ENCODE measurements at places on chromosomes 6 and 20. TPM values are rescaled to one million over a fixed set of nuclear protein-coding genes. Genes with fewer than 3 reads are reported as not detected.

The PRDM1 gene
- polyA plus RNA-seq, result 0.73 TPM

GRCh38 chr20:56409956-56410355 is 2.1 kb upstream of the CASS4 start:
- no peak for DNase-seq

DNA sequence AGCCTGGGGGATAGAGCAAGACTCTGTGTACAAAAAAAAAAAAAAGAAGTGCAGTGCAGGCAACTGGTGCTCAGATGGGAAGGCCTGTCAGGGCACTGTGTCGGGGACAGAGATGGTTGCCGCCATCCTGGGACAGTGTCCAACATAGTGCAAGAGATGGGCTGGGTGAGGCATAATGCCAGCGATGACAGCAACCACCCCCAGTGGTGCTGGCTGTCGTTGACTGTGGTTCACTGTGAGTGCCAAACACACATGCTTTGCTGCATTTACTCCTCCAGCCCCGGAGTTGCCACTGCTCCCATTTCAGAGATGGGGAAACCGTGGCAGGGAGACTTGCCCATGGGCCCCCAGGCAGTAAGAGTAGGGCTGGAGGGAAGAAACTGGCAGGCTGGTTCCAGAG is 5.2 kb upstream of the C20orf203 start:
- peak; percentile 55 for DNase-seq

The SPATS1 gene
- polyA plus RNA-seq, result not detected

DNA sequence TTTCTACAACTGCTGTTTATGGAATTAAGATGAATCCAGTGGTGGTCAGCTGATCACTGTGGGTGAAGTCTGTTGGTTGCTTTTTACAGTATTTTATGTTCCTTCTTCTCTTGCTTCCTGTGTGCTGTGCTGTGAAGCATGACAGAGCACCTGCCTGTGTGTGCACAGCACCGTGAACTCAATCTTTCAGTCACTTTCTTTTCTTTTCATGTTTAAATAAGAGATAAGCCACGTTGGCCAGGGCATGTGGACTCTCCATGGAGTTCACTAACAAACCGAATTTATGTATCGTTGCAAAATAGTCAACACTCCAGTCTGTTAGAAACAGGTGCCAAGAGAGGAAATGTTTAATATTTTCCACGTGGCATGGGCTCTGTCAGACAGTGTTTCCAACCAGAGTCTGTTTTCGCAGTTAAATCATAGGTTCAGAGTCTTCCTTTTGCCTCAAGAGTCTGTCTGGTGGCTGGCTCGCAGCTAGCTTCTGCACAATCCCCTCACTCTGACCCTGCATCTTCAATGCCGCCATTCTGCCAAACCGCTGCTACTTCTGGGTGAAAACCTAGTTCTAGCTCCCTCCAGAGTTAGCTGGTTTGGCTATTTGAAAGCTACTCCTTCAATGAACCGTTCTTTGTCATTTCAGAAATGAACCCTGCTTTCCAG is 73.2 kb downstream of the QRSL1 start:
- no peak for DNase-seq

The PLCB4 gene
- 14.3 TPM for polyA plus RNA-seq

DNA sequence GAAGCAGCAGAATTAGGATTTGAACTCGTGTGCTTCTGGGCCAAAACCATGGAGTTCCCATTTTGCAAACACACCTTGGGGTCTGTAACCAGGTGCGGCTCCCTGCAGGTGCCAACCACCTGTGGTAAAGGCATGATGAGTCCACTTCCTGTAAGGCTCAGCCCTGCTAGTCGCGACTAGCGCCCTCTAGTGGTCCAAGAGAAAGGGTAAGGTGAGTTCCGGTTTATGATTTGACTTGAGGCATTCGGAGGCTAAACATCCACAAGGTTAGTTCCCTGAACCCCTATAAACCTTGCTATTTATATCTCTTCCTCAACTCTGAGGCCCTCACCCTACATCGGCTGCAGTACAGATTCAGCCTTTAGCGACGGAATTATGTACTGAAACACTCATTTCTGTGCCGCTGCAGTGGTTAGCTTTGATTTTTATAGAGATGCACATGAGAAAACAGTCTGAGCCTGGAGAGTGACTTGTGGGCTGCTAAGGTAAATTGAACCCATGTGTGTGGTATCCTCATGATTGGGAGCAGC is 173.4 kb downstream of the PLCB1 start:
- DNase-seq, result peak; percentile 9

GRCh38 chr6:159042003-159042825 is 2.6 kb downstream of the TAGAP start:
- peak; percentile 59 for DNase-seq

GRCh38 chr6:137341681-137342195 is 122.6 kb upstream of the IFNGR1 start:
- DNase-seq, result peak; percentile 6

- no peak for DNase-seq
These were observed 81.0 kb downstream of the ERMARD start for GRCh38 chr6:169832247-169832948.

GRCh38 chr6:17242087-17242486 is 39.1 kb upstream of the RBM24 start:
- no peak for DNase-seq

The TLDC2 gene
- polyA plus RNA-seq, result 0.01 TPM

DNA sequence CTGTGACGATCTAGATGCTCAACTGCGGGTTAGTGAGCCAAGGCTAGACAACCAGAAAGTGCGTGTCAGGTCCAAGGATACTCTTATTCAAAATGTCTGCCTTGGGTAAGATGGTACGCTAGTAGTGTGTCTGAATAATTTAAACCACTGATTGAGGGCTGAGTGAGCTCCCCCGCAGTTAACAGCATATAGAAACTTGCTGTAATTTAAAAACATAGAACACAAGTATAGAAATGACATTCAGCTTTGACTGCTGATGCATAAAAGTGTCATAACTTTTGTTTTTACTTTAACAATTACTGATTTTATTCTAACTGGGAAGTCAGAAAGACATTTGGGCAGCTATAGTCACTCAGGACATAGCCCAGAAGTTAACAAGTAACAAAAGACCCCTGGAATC is 45.6 kb upstream of the SLC22A1 start:
- DNase-seq, result no peak

The WFDC5 gene
- not detected for polyA plus RNA-seq

DNA sequence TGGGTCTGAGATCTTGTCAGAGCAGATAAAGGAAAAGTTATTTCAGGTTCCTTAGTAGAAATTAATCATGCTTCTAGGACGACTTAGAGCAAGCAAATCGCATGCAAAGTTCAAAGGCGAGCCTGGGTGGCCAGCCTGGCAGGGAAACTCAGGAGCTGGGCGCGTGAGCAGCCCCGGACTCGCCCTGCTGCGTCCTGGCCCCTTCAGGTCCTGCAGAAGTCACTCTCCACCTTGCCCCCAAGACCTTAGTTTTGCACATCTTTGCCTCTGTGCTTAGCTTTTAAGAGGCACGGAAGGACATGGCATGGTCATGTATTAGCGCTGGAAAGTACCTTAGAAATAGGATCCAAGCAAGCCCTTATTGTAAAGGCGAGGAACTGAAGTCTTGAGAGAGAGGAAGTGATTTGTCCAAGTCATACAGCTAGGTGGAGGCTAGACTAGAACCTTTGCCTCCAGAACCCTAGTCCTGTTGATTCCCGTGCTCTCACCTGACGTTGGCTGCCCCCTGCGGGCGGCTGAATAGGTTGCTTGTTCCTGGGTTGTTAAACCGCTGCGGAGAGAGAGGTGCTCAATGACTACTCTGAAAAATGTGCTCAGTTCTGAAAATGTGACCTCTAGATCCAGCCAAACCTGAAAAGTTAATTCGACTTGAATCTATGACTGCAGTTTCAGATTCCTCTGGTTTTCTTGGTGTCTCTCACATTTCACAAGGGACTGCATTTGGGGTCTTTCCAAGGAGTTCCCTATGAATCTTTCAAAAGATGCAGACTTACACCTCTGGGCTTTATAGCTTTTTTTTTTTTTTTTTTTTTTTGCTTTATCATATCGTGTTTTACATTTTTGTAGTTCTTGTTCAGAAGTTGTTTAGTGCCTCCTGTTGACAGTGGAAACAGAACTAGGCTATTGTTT is 2.7 kb downstream of the MYB start:
- no peak for DNase-seq

GRCh38 chr20:37346236-37346534 is 245 bp downstream of the SRC start:
- no peak for DNase-seq

The NUP43 gene
- 11.7 TPM for polyA plus RNA-seq

GRCh38 chr6:43035495-43036194 is 14.2 kb downstream of the RRP36 start:
- peak; percentile 77 for DNase-seq

- no peak for DNase-seq
These were observed 3.0 kb upstream of the ZBTB24 start for GRCh38 chr6:109486068-109486467.

The HLA-DQA1 gene
- 5.9 TPM for polyA plus RNA-seq

- no peak for DNase-seq
These were observed 26.1 kb downstream of the BTBD3 start for GRCh38 chr20:11943778-11944177.

The MAN1A1 gene
- 6.6 TPM for polyA plus RNA-seq

GRCh38 chr6:47203266-47203937 is 106.3 kb downstream of the TNFRSF21 start:
- DNase-seq, result no peak

DNA sequence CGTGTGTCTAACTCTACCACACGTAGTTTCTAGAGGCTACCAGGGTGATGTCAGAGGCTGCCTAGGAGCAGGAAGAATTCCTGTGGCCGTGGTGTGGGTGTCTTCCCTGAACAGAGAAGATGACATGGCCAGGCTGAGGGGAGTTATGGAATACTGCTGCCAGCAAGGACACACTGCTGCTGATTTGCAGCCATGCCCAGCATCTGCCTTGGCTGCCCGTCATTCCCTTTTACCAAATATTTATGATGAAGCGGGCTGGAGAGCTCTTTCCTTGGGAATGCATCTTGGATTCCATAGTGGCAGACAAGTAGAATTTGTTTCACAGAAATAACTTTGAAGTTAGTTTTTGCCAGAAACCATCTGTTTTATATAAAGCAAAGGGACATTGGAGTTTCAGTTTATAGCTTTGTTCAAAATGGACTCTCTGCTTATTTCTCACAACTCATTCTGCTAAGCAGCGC is 80.8 kb upstream of the VSTM2L start:
- DNase-seq, result no peak

GRCh38 chr6:87183687-87184086 is 28.3 kb downstream of the ZNF292 start:
- no peak for DNase-seq

DNA sequence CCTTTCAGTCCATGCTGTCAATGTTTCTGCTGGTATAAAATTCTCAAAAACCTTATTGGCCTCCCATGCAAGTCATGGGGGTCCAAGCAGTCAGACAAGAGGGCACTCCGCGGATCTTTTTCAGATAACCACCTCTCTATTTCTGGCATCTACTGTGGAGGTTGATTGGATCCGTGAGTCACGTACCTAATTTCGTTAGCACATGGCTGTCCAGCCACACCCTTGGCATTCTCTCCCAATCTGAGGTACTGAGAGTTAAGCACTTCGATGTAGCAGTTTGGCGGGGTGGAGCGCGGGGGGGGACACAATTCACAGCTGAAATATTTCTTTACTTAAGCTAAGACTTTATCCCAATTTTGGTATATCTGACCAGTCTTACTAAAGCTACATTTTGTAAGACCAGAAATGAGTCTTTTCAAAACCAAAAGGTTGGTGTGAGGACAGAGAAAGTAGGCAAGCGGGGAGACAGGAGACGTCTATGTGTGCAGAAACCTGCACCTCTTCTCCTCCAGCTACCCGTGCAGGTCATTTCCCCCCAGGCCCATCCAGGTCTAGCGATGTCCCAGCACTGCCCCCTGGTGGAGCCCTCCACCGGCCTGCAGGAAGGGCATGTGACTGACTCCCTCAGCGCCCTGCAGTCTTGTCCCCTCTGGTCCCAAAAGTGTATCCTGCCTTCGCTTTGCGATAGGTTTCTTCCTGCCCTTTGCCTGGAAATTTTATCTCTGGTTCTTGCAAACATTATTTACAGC is 113.1 kb downstream of the ADAT2 start:
- peak; percentile 18 for DNase-seq

DNA sequence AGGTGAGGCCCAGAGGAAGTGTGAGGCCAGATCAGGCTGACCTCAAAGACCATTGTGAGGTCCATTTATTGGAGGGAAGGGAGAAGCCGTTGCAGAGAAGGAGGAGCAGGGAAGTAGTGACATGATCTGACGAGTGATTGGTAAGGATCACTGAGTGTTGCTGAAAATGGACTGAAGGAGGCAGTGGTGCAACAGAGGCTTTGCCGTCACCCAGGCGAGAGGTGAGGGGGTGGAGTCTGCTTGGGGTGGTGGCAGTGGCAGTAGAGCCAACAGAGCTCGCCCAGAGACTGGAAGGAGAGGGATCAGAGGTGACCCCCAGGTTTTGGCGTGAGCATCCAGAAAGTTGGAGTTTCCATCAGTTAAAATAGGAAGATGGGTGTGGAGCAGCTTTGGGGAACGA is 67.9 kb upstream of the CLDN20 start:
- DNase-seq, result no peak

The GJA10 gene
- not detected for polyA plus RNA-seq
